NAMALWA (cell line): ENCODE measurements at places on chromosomes 3 and 15.

DNA sequence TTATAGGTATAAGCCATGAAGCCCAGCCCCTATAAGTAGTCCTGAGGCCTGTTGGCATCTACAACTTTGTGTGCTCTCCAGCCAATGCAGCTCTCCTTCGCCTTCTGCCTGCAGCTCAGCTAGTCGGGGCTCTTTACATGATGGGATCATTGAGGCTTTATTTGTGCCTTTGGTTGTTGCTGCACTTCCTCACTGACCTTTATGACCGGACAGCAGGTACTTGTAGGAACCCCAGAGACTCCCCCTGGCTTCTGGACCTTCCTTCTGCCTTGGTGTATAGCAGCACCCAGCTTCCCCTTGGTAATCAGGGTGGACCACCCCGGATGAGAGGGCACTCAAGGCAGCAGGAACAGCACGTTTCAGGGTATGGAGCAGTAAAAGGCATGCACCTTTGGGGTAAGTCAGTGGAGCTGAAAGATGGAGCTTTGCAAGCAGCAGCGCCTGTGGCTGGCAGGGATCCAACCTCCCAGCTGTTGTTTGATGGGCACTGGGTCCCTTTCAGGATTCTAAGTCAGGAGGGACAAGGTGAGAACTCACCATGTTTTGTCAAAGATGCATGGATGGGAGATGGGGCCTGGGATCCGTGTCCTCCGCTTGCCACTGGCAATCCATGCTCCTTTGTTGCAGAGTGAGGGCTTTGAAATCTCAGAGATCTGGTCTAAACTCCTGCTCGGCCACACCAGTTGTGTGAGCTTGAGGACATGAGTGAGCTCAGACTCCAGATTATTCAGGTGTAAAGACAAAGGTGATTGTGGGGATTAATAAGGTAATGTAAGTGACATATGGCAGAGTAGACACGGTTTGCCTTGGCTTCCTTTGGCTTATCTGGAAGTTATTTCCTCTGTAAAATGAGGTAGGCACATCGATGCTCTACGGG lies 65.1 kb upstream of the KLF13 start:
- no peak for DNase-seq

DNA sequence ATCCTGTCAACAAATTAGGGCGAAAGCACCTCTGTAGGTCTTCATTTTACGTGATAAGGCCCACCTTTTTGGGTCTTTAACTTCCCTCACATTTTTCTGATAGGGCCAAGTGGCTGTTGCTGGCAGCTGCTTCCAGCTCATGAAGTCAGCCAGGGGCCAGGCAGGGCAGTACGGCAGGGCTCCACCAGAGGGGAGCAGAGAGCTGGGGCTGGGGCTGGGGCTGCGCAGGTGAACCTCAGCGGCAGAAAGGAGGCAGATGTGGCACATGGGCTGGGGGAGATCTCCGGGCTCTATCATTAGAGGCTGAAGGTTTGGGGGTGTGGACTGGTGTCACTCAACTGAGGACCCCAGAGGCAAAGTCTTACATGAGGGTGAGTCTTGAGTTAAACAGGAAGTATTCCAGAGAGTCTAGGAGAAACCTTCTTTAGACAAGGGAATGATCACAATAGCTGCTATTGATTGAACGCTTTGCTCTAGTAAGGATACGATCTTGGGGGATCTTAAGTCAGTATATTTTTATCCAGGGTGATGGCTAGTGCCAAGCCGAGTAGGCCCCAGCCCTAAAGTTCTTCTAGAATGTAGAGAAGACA lies 62.8 kb upstream of the MEX3B start:
- peak; percentile 76 for DNase-seq

- DNase-seq, result no peak
These were observed 642.3 kb downstream of the RBMS3 start for GRCh38 chr3:29922992-29923746.

DNA sequence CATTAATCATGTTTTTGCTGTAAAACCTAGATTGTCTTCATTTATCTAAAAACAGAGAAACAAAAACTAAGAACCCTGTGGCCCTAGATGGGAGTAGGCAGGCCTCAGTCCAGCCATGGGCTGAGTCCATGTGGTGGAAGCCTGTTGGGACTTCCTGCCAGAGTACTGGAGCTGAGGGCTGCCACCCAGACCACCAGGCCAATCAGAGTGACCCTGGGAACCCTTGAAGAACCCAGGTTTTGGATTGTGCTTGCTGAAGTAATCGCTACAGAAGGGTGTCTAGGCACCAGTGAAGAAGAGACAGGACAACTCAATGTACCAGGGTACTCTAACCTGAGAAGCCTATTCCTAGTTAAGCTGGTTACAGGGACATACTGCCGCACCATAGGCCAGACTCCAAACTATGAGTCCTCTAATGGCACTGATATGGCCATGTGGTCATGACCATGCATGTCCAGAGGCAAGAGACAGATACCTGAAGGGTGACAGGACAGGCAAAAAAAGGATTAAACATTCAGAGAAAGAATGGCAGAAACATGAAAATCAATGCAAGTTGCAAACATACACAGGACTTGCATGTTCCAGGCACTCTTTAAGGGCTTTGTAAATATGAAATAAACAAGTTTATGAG lies 12.9 kb downstream of the CSRNP1 start:
- DNase-seq, result no peak

DNA sequence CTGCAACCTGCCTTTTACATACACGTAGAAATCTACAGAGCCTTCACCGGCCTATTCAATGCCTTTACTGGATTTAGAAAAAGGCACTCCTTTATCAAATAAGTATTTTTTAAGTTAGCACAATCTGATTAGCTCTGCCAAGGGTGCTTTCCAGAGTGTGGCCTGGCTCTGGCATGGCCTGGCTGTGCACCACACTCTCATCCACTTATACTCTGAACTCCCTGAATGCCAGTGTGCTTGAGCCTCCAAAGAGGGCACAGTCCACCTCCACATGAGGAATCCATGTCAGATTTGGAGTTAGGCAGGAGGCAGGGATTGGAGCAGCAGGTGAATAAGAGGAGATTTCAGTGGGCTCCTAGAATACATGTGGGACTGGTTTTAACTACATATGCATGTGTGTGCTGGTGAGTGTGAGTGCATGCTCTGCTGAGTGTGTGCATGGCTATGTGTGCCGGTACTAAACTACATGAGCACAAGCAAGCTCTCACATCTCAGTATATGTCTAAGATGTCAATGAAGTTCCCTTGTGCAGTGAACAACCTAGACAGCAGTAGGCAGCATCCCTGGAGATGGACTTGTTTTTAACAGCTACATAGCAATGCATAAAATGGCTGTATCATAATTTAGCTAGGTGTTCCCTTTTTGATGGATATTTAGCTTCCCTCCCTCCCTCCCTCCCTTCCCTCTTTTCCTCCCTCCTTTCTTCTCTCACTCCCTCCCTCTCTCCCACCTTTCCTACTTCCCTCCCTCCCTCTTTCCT lies 17.8 kb upstream of the ZFAND6 start:
- no peak for DNase-seq

- peak; percentile 13 for DNase-seq
These were observed 3.0 kb downstream of the SMC4 start for GRCh38 chr3:160402221-160403027.

DNA sequence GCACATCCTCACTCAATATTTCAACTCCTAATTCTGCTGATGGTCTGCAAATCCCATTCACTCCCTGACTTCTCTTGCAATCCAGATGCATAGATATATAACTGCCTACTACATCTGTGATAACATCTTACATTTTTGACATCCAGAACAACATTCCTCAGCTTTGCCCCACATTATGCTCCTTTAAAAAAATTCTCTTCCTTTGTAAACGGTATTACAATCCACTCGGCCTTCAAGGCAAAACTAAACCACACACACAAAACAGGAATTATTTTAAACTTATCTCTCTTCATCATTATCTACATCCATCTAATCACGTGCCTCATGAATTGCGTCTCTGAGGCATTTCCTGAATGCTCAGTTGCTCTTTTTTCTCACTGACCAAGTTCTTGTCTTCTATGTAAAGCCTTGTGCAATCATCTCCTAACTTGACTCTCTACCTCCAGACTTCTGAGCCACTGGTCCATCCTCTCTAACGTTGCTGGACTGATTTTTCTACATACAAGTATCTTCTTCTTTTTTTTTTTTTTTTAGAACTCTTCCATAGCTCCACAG lies 117.0 kb downstream of the SATB1 start:
- no peak for DNase-seq

GRCh38 chr3:30672959-30673358 lies 66.6 kb downstream of the TGFBR2 start:
- DNase-seq, result no peak

- no peak for DNase-seq
These were observed 111.0 kb upstream of the MYO5C start for GRCh38 chr15:52406601-52407000.

DNA sequence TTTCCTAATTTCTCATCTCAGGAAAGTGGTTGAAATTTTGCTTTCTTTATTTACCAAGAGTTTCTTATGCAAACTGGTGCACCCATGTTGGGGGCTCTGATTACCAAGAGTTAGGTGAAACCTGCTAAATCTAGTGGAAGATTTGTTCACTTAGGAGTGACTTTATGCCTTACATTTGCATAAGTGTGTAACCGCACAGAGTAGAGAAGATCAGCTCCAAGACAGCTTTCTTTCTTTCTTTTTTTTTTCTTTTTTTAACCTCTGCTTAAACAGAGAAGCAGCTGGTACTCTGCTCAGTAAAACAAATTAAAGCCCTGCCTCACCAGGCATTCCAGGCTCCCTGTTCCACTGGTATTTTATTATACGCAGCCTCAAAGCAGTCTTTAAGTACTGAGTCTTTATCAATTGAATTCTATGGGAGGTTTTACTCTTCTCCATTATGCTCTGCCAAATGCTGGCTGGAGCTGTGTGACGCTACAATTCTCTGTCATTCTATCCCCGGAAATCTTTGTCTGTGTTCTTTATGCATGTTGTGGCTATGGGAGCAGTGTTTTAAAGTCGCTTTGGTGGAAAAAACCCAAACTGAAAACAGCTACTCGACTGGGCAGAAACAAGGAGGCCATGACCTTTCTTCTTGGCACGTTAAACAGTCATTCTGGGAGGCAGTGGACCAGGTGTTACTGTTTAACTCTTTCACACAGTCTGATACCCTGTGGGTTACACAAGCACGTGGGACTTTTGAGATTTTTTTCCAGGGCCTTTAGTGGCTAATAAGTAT lies 55.2 kb upstream of the GBE1 start:
- peak; percentile 43 for DNase-seq
